ENCODE measurements at places on chromosomes 5 and 9.

DNA sequence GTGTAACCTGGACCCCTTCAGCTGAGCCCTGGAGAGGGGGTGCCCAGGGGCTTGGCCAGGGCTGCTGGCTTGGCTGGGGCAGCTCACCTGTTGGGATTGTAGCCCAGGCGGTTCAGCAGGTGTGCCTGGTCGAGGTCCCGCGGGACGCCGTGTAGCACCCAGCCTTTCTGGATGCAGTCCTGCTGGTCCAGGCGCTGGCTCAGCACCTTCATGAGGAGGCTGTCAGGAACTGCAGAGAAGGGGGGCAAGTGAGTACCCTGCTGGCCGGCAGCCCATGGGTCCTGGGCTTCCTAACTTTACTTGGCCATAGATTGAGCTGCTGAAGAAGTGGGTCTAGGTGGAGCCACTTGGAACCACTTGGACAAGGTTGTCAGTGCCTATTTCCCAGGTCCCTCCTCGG lies 85.5 kb downstream of the AK8 start:
- DNase-seq, result no peak

GRCh38 chr9:131732636-131733289 lies 7.1 kb downstream of the RAPGEF1 start:
- peak; percentile 23 for DNase-seq

- DNase-seq, result no peak
Observed at GRCh38 chr9:99353408-99353807, 131.3 kb downstream of the SEC61B start.

DNA sequence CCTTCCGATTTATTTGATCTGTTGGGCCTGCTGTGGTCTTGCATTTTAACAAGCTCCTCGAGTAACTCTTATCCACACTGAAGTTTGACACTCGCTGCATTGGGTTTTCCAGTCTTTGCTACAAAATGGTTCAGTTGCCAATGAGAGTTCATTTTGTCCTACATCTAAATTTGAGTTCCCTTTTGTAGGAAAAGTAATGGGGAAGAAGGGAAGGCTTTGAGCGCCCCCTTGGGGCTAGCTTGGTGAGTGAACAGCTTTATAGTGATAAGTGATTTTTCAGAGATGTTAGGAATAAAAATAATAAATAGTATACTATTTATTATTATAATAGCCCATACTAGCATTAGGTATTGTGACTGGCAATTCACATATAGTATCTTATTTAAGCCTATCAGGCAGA lies 89.9 kb upstream of the GNAQ start:
- DNase-seq, result peak; percentile 55

DNA sequence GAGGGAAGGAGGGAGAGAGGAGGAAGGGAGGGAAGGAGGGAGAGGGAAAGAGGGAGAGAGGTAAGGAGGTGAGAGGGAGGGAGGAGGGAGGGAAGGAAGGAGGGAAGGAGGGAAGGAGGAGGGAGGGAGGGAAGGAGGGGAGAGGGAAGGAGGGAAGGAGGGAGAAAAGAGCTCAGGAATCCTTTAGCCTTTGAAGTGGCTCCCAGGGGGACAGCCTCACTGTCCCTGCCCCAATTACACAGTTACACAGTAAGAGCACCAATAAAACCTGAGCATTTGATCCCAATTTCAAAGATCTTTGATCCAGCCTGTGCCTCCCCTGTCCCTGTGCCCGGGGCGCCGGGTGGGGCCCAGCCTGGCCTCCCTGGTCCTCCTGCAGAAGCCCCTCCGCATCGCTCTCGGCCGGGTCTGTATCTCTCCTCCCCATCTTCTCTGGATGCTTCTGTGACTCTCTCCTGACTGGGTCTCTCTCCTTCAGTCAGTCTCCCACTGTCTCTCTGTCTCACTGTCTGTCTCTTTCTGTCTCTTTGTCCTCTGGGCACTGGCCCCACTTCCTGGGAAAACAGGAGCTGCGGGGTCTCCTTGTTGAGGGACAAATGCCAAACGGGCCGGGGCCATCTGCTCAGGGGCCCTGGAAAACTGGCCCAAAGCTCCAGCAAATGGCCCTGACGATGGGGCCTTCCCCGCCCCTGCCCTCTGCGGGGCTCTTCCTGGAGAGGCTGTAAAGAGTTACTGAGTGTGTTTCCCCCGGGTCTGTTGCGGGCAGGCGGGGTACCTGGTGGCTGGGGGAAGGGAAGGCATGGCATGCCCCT lies 54.2 kb upstream of the EGFL7 start:
- no peak for DNase-seq

GRCh38 chr5:180206993-180207392 lies 2.0 kb downstream of the RASGEF1C start:
- DNase-seq, result no peak

DNA sequence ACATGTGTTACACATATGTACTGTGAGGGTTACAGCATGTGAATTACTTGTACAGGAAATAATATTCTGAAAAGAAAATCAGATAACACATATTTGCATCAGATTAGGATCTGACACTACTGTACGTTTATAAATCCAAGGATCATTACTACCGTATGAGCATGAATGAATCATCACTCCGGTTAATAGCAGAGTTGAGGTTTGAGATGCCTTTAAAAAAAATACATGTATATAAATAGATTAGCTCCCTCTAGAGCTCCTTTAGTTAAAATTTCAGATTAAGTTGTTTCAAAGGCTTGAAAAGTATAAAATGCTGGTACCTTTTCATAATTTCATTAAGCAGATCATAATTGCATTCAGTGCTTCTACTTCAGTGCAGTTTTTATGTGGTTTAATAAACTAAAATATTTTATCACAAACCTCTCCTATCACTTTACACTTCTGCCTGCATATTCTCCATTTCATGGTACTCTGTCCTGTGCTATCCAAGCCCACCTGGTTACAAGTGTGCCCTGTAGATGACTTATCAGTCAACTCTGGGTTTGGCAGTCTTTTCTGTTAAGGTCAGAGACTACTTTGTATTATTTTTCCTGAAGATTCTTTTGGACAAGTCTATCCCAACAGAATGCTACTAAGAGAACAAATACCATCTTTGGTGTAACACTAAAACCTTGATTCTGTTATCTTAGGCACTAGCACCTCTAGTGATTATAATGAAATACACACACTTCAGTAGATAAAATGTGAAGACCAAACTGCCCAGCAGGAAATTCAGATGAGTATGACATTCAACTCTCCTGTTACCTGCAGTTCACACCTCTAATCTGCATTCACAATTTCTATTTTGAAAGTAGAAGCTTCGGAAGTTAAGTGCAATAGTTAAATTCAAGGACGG lies 48.0 kb upstream of the POU5F2 start:
- DNase-seq, result no peak

DNA sequence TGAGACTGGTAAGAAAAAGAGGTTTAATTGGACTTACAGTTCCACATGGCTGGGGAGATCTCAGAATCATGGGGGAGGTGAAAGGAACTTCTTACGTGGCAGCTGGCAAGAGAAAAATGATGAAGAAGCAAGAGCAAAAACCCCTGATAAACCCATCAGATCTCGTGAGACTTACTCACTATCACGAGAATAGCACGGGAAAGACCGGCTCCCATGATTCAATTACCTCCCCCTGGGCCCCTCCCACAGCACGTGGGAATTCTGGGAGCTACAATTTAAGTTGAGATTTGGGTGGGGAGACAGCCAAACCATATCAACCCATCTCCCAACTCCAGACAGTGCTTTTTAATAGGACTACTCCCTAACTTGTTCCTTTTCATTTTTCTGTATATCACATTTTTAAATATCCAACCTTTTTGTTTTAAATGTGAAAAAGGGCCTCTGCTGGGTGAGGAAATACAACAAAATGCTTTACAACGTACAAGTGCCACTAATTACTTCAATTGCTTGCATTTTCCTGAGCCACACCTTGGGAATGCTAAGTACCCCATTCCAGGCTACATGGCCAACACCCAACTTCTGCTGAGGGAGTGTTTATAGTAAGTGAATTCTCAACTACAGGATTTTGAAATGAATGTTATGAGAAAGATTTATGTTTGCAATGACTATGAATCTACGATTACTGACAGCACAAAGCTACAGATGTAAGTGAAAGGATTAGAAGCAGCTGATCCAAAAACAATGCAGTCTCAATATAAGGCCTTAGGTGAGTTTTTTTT lies 294.1 kb upstream of the CD180 start:
- DNase-seq, result no peak

DNA sequence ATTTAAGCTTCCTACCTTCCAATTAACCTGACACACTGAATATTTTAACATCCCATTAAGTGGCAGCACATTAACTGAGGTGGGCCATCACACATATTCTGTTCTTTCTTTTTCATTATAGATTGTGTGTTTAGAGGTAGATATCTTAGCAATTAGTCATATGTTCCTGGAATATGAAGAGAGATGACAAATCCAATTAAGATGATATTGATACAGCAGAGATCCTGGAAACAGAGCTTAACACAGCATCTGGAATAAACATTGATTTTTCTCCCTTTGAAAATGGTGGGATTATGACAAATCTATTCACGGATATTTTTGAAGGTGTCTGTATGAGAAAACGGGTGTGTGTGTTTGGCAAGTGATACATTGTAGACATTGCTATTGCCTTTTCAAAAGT lies 448.0 kb downstream of the CDH10 start:
- DNase-seq, result no peak

DNA sequence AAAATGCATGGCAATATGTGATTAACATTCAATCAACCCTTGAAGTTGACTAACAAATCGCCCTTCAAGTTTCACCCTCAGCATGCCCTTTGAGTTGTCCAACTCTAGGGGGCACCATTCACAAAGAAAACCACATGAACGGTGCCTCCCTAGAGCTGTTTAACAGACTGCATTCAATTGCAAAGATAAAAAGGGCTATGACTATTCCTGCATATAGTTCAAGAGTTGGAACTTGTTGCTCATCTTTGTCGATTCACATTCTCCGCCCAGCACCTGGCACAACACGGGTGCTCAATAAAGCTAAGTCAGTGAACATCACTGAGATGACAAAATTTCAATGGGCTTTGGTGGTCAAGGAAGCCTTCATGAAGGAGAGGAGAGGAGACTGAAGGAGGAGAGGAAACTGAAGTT lies 69.6 kb upstream of the SLC30A5 start:
- no peak for DNase-seq

DNA sequence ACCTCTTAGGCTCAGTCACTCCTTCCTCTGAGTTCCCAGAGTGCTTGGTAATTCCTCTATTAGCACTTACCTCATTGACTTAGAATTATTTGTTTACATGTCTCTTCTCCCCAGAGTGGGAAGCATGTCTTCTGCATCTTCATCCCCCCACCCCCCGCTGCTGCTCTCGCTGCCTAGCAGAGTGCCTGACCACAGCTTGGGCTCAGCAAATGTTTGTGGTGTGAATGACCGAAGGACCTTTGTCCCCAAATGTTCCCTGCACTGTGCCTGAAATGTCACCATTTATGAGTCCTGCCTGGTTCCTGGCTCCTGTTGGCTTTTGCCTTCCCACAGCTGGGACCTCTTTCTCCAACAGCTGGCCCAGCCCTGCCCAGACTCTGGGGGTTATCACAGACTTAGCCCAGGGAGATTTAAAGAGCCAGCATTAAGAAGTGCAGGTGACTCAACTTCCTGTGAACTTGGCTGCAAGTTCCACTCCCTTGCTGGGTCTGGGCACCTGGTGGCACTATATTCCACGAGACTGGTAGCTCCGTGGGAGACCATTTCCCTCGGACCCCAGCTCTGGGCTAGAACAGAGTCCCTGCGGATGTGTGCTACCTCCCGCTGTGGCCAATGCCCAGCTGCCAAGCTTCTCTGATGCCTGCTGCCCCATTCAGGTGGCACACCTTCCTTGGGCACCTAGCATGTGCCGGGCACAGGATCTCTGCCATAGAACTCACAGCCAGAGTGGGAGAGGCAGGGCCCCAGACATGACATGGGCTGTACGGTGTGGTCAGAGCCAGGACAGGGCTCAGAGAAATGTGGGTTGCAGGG lies 1.8 kb upstream of the HMCN2 start:
- DNase-seq, result no peak

DNA sequence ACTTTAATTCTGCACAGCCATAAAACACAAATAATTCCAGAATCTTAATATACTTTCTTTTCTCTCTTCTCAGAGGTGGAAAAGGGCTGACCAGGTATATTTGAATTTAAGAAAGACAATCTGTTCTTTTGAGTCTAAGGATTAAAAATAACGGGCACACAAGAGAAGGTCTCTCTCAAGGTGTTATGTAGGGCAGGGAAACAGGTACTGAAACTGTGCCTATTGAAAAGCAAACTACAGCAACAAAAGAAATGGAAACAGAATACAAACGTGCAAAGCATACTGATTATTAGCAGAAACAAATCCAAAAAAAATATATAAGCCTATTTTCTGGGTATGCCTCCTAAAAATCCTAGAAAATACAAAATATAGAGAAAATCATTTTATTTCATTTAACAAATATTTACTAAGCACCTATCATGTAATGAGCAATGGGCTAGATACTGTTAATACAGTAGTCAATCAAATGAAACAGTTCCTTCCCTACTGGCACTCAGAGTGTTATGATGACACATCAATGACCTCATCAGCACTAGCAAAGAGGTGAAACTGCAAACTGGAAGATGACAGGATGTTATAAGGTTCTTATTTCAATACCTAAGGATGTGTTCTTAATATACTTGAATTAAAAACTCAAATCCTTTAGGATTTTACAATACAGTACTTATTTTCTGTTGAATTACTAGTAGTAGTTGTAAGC lies 87.7 kb downstream of the AUH start:
- peak; percentile 7 for DNase-seq

- DNase-seq, result no peak
Observed at GRCh38 chr9:97811533-97812246, 41.3 kb upstream of the FOXE1 start.

GRCh38 chr5:90134892-90135291 lies 274.7 kb downstream of the CETN3 start:
- no peak for DNase-seq

GRCh38 chr5:1110307-1111240 lies 1.3 kb downstream of the SLC12A7 start:
- no peak for DNase-seq

DNA sequence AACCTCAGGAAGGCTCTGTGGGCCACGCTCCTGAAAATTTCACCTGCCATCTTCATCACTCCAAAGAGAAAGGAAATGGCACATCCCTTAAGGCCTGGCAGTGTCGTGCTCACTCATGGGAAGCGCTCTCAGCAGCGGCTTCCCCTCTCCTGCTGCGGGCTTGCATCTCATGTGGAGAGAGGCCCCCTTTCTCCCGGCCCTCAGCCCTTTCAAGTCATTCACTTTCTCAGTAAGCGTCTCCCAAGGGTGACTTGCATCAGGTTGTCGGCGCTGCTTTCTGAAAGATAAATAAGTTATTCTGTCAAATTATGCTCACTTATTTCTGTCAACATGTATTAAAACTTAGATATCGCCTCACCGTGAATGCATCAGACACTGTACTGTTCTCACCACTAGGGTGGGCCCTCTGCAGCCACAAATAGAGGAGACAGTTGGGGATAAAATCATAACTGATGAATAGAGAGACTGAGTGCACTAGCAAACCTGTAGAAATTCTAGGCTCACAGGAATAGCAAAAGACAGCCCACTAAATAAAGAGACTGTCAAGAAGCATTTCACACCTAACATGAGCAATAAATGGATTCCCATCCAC lies 174.6 kb downstream of the RFK start:
- no peak for DNase-seq

GRCh38 chr5:76384189-76384588 lies 18.9 kb upstream of the IQGAP2 start:
- no peak for DNase-seq

GRCh38 chr9:93098236-93098946 lies 2.4 kb downstream of the CARD19 start:
- peak; percentile 72 for DNase-seq

All from stimulated activated CD4-positive, alpha-beta T cell treated with anti-CD3 and anti-CD28 coated beads, Interleukin-4, amount 100 ng/mL, for 24 hours (primary cell).